NCI-H1436 treated with DMSO at 0.1 percent for 48 hours (cell line): ENCODE measurements at places on chromosomes 7 and 10.

DNA sequence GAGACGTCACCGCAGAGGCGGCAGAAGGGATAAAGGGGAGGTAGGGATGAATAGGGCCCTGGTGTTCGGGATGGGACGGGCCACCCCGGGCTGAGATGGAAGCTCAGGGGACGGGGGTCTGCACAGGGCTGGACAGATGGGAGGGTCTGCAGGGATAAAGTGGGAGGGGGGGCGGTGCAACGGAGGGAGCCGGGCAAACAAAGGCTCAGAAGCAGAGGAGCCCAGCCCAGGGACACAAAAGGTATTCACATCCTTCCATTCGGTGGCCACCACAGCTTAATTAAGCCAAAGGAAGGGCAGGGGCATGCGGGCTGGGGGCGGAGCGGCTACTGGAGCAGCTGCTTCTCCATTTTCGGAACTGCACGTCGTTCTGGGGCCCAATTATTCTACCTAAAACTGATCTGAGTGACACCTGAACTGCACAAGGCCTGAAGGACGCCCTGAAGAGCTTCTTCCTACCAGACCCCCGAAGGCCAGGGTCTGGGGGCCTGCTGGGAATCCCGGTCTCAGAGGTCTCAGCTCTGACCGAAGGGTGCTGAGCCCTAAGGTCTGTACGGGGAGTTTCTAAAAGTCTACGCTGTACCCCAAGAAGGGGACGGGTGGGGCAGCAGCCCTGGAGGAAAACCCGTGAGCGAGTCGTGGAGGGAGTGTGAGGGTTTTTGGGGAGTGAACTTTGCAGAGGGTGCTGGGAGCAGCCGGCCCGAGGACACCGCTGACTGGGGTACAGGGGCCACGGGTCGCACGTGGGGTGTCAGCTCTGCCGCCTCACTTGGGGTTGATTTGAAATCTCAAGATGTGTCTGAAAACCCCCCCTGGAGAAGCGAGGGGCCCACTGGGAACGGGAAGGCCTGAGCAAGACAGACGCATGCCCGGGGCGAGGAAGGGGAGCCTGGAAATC is 334.8 kb downstream of the DNAJB6 start:
- DNase-seq = no peak

GRCh38 chr10:92291921-92292845 is 1.2 kb downstream of the MARCHF5 start:
- DNase-seq = no peak

GRCh38 chr7:137846827-137847567 is at the start of gene DGKI:
DGKI (minus strand) TSS chr7:137846974.
- DNase-seq = no peak

DNA sequence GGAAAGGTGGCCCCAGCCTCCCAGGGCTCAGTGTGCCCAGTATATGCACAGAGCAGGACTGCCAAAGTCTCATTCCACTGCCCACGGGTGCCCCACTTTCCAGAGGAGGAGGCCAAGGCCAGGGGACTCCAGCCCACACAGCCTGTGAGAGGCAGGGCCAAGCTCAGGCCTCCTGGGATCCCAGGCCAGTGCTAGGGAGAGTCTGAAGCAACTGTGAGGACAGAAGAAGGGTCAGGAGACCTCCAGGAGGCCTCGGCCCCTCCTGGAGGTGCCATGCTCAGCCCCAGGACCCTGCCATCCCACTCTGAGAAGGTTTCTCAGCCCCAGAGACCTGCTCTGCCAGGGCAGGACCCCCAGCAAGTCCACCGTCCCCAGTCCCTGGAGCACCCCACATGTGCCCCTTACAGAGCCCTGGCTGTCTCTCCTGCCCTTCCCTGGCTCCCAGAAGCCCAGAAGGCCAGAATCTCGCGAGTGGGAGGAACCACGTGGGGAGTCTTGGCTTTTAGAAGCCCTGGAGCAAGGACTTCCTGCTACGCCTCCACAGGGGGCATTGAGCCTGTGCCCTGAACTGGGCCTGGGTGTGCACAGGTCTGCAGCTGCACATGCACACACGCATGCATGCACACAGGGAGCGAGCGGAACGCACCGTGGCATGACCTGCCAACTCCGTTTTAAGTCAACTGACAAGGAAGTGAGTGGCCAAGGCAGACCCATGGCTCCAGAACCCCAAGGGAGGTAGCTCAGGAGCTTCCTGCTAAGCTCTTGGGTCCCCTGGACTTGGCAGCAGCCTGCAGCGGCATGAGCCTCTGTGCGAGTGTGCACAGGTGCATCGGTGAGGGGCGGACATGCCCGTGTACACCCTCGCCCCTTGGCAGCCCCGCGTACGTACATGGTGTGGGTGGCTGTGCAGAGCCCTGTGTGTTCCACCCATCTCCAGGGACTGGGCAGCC is 33.6 kb downstream of the ZCCHC24 start:
- DNase-seq = no peak

DNA sequence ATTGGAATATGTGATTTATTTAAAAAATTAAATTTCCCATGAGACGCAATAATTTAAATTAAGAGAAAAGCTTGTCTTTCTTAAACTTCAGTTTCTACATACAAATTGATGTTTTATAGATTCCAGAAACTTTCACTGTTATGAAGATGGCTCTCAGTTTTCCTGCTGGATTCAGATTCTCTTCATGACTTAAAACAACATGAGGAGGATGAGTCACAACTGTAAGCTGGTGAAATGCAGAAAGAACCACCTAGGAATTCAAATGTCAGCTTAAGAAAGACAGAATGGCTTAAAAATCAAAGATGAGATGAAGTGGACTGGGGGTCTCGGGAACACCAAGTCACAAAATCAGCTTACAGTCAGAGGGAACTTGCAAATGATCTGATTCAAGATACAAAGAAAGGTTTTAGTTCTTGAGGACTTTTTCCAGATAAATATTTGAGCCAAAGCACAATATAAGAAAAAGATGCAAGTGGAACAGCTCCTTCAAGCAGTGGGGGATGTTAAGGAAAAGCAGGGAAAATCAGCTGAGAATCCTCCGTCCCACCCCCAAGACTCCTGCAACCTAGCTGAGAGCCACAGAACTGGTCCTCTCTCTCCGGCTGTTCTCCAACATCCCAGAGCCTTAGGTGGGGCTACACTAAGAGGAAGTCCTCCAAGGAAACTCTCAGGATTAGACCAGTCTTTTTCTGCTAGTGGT is 279.8 kb downstream of the KCNMA1 start:
- no peak for DNase-seq
